Spinal cord (tissue), 10 donors: ENCODE measurements at places on chromosomes 2 and 18. TPM values are rescaled to one million over a fixed set of nuclear protein-coding genes. Genes with fewer than 3 reads are reported as not detected.

- no peak for DNase-seq
Observed at GRCh38 chr18:11946756-11947155, 34.6 kb upstream of the IMPA2 start.

DNA sequence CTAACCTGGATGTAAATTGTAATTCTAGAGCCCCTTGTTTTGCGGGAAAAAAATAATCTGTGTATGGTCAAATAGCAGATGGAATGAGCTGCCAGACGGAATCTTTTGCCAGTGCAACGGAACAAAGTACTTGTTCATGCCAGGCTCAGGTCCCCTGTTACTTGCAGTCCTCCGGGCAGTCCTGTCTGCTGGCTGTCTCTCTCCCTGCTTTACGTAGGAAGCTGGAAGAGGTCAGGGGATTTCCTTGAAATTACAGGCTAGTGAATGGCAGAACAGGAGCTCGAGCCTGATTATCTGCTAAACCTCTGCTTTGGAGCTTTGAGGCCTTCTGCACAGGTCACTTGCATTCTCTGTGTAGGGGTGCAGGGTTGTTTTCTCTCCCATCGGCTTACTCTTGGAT lies 54.8 kb downstream of the LRRFIP1 start:
- no peak for DNase-seq

DNA sequence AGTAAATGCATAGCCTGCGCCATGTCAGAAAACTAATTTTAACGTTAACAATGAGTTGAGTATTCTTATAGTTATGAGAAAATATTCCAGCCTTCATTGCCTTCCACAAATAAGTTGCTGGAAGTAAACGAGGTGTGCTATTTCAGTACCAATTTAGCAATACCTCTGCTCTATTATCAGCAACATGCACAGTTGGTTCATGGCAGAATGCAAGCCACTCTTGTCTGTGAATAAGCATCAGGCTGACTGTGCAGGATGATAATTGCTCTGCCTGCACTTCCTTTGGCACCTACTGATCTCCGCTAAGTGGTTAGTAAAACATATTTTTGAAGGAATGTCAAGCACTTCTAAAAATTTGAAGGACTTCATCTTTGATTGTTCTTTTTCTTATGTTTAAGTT lies 261.9 kb upstream of the SIX3 start:
- DNase-seq = no peak

- DNase-seq = no peak
Observed at GRCh38 chr2:11963966-11964365, 217.5 kb downstream of the LPIN1 start.

- no peak for DNase-seq
Observed at GRCh38 chr2:98901291-98901690, 34.7 kb downstream of the CRACDL start.

- DNase-seq = no peak
Observed at GRCh38 chr18:76486574-76486973, 8.5 kb downstream of the ZNF516 start.

GRCh38 chr2:33106115-33106514 lies 159.4 kb downstream of the LTBP1 start:
- no peak for DNase-seq

GRCh38 chr18:11665146-11665545 lies 23.9 kb upstream of the GNAL start:
- DNase-seq = no peak

DNA sequence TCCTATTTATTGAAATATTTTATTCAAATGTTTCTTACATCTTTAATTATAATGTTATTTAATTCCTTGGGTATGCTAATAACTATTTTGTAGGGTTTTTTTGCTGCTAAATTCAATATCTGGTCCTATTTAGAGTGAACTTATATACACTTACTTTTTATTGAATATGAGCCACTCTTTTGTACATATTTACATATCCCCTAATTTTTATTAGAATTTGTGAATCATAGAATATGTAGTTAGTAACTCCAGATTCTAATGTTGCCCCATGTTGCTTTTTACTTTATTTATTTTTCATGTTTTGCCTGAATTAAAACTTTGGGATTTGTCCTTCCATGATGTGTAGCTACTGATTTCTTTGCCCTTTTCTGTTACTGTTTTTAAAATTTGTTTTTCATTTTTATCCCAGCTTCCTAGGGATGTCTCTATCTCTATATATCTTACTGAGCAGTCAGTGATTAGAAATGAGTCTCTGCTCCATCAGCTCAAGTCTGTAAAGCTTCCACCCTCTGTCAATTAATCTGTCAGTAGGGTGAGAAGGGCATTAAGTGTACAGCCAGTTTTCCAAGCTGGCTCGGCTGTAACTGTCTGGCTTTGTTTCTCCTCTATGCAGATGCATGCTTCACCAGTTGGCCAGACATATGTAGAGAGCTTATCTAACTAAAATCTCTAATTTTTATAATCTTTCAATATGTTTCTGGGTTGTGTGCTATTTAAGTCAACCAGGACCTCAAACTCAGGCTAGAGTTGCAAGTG lies 256.9 kb downstream of the CDH19 start:
- no peak for DNase-seq

- peak; percentile 48 for DNase-seq
Observed at GRCh38 chr2:63888490-63889402, 47.0 kb downstream of the UGP2 start.

GRCh38 chr2:187554011-187554703 lies at the start of gene TFPI:
Gene TFPI, minus strand, starts transcription at chr2:187554435. Its CDS starts 50,667 bp downstream, at chr2:187503768.
- DNase-seq = peak; percentile 69

DNA sequence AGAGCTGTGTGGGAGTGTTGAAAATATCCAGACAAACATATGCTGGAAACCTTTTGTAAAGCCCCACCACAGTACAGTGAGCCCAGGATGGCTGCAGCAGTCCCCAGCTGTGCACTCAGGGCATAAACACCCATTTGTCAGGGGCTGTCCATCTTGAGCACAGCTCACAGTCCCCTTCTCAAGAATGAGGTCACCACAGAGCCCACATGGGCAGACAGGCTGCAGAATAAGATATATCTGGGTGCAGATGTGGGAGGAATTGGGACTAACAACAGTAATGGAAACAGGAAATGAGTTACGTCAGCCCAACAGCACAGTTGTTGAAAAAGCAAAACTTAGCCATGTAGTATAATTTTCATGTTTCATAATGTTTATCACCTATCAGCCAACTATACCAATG lies 219.6 kb downstream of the ETAA1 start:
- DNase-seq = no peak

DNA sequence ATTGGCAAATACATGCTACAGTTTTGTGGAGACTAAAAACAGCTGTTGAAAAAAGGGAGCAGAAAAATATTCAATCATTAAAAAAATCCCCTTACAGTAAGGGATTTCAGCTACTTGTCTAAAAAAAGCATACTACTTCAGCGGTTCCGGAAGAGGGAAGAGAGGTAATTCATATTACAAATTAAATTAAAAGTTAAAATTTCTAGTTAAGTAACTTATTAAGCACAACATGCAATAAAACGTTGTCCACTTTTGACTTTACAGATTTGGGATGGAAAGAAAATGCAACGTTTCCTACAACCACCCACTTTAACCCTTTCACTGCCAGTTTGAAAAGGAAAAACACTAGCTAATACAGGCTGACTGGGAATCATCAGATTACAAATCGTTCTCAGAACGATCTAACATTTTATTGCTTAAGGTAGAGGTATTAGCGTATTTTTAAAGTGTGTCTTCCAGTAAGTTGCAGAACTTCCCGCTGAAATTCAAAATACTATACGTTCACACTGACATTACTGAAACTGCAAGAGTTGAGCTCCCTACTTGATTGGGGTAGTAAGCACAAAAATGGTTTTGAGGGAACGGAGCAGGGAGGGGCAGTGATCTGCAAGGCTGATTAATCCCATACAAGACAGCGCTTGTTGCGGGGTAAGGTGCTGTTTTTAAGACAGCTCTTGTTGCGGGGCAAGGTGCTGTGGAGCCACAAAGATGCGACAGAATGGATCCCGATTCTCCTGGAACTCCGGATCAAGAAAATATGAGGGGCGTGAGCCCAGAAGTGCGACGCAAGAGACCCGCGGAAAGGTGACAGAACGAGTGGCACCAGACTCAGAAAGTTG lies 743 bp downstream of the HADHA start:
- peak; percentile 45 for DNase-seq

- no peak for DNase-seq
Observed at GRCh38 chr2:239936838-239937581, 88.1 kb downstream of the NDUFA10 start.

- no peak for DNase-seq
Observed at GRCh38 chr2:169980001-169980400, 152.7 kb downstream of the UBR3 start.

DNA sequence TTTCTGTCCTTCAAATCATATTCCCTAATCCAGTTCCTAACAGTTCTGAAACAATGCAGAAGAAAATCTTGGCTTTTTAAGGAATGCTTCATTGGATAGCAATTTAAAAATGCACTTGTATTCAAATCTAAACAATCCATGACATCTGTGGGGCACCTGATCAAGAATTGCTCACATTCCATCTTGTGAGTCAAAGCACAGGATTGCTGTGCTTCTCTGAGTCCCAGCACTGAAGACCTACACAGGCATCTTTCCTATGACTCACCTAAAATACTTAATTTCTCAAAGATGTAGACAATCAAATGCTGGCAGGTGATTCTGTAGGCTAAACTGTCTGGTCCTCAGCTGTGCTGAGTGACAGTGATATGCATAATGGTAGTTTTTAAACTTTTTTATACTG lies 10.1 kb upstream of the ATP8B1 start:
- no peak for DNase-seq

- DNase-seq = no peak
Observed at GRCh38 chr2:44927985-44928482, 13.5 kb upstream of the SIX3 start.

- DNase-seq = no peak
Observed at GRCh38 chr2:46145840-46146239, 151.4 kb upstream of the EPAS1 start.

GRCh38 chr2:105882920-105883435 lies 138.3 kb downstream of the NCK2 start:
- DNase-seq = no peak

GRCh38 chr2:151881342-151881741 lies 53.1 kb upstream of the ARL5A start:
- DNase-seq = no peak

- DNase-seq = no peak
Observed at GRCh38 chr2:148521181-148521580, 123.4 kb upstream of the EPC2 start.

DNA sequence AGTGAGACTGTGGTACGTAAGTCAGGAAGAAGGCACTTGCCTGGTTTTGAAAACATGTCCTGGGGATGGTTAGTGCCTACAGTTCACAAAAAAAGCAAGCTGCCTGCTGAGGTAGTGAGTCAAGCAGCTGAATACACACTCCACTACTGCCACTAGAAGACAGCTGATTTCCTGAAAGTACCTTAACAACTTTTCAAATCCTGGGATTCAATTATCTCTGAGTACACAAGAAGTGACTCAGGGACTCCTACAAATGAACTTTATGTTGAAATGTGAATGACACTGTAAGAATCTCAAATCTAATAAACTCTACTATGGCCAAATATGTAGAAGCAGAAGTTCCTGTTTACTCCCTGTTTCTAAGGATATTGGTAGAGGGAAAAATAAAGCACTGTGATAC lies 58.0 kb upstream of the ARL5A start:
- DNase-seq = no peak

The VSNL1 gene
- total RNA-seq = 58.6 TPM

The NEU2 gene
- not detected for total RNA-seq

The INPP5D gene
- total RNA-seq = 11.4 TPM

The SLC5A7 gene
- 3.7 TPM for total RNA-seq

The PSMA8 gene
- 0.20 TPM for total RNA-seq

The SLC66A3 gene
- total RNA-seq = 18.0 TPM

The NLRC4 gene
- 1.4 TPM for total RNA-seq

The DCC gene
- total RNA-seq = 16.6 TPM

The ITSN2 gene
- 36.7 TPM for total RNA-seq

The LOXL3 gene
- 10.5 TPM for total RNA-seq

The ARHGEF33 gene
- 4.7 TPM for total RNA-seq

The PTPRN gene
- total RNA-seq = 67.3 TPM

The SPRED2 gene
- total RNA-seq = 14.9 TPM

The SLC35F6 gene
- total RNA-seq = 23.8 TPM

The KRTCAP3 gene
- not detected for total RNA-seq

The ERICH2 gene
- 3.9 TPM for total RNA-seq

The CDK5R2 gene
- total RNA-seq = 2.9 TPM

The LAMA1 gene
- total RNA-seq = 38.2 TPM
